H1 (cell line): ENCODE measurements at places on chromosomes 7 and 10.
A peak's percentile ranks its signal among the peaks of the same experiment; 100 is the strongest.

GRCh38 chr10:100345570-100346330, 1.3 kb upstream of the SCD start:
- DNase-seq: no peak
- peak overlapping the region; percentile 88 for H3K4me3 ChIP-seq
- no peak overlapping the region for H3K27ac ChIP-seq
- no peaks in the 10 kb centered on the region for H3K27me3 ChIP-seq
- peaks cover 29% of the 10 kb centered on the region for H3K36me3 ChIP-seq
- peaks cover 25% of the 10 kb centered on the region for H3K4me1 ChIP-seq

- no peaks in the 10 kb centered on the region for H3K4me1 ChIP-seq
- no peaks in the 10 kb centered on the region for H3K27me3 ChIP-seq
- no peak overlapping the region for H3K4me3 ChIP-seq
- H3K27ac ChIP-seq: no peak overlapping the region
- H3K36me3 ChIP-seq: peaks cover 79% of the 10 kb centered on the region
These were observed 110.1 kb downstream of the SMURF1 start for GRCh38 chr7:99033765-99034164.

DNA sequence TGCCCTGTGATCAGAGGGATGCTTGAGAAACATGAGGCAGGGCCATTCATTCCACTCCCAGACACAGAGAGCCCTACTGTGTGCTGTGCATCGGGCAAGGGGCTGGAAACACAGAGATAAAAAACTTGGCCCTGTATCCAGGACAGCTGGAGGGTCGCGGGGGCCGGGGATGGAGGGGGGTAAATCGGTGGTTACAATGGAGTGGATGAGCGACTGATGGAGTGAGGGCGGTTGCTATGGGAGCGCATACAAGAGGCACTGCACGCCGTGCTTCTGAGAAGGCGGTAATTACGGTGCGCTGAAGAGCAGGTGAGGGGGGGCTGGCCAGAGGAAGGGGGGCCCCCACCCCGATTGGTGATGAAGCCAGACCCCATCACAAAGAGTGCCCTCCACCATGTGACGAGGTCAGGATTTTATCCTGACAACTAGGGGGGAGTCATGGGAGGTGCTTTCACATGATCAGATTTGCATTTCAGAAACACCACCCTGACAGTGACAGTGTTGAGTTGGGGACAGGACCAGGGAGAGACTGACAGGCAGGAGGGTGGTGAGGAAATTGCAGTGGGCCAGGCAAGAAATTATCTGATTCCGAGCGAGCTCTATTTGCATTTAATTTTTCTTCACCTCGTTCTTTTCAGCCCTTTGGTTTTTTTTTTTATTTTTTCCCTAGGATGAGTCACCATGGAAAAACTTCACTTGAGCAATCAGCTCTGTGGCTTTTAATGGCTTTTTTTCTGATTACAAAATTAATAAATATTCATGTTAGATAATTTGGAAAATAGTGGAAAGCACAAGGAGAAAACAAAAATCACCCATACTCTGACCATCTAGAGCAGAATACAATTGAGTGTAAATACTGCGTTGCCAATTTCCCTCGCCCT, 7.8 kb downstream of the CPA5 start:
- no peak for DNase-seq
- H3K4me3 ChIP-seq: no peak overlapping the region
- no peaks in the 10 kb centered on the region for H3K36me3 ChIP-seq

GRCh38 chr10:76436981-76437380, 1005.6 kb downstream of the LRMDA start:
- H3K27ac ChIP-seq: no peak overlapping the region
- H3K4me1 ChIP-seq: no peaks in the 10 kb centered on the region
- no peaks in the 10 kb centered on the region for H3K27me3 ChIP-seq
- no peaks in the 10 kb centered on the region for H3K36me3 ChIP-seq

- H3K4me1 ChIP-seq: no peaks in the 10 kb centered on the region
- no peaks in the 10 kb centered on the region for H3K36me3 ChIP-seq
- no peak for DNase-seq
- no peak overlapping the region for H3K4me3 ChIP-seq
- H3K27me3 ChIP-seq: no peaks in the 10 kb centered on the region
These were observed 325.6 kb downstream of the SORCS3 start for GRCh38 chr10:104966563-104967297.

DNA sequence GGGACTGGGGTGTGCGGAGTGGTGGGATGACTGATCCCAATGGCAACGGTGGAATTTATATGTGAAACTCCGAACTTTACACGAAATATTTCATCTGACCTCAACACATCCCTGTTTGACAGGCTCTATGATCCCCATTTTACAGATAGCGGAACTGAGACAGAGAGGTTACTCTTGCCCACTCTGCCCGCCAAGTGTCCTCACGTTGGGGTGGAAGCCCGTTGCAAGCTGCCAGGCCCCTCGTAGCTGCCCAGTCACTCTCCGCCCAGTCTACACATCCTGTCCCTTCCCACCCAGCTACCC, 397 bp upstream of the NFE2L3 start:
- H3K4me3 ChIP-seq: no peak overlapping the region; the same call in 1 of the 2 replicates
- H3K27ac ChIP-seq: no peak overlapping the region
- no peaks in the 10 kb centered on the region for H3K27me3 ChIP-seq
- no peak for DNase-seq
- H3K36me3 ChIP-seq: no peaks in the 10 kb centered on the region

DNA sequence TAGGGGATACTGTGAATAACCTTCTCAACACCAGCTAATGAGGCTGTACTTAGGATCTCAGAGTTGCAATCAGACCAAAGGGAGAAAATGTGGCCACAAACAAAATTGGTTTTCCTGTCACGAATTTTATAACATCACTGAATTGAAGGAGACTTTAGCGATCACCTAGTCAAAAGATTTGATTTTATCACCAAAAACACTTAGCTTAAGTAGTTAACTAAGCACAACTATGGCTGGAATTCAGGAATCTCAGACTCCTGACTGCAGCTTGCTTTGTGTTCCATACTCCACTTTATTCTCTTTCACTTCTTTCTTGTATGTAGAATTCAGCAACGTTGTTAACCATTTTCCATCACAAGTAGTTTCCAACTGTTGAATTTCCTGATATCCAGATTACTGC, 152.0 kb downstream of the SLC16A9 start:
- H3K4me3 ChIP-seq: no peak overlapping the region
- H3K4me1 ChIP-seq: peaks cover 9% of the 10 kb centered on the region; the same call in 1 of the 2 replicates
- H3K27ac ChIP-seq: no peak overlapping the region
- no peaks in the 10 kb centered on the region for H3K27me3 ChIP-seq
- no peak for DNase-seq
- no peaks in the 10 kb centered on the region for H3K36me3 ChIP-seq

GRCh38 chr10:113272511-113272910, 280.3 kb upstream of the HABP2 start:
- H3K36me3 ChIP-seq: no peaks in the 10 kb centered on the region
- no peaks in the 10 kb centered on the region for H3K27me3 ChIP-seq
- no peak overlapping the region for H3K27ac ChIP-seq
- H3K4me1 ChIP-seq: no peaks in the 10 kb centered on the region; the same call in 1 of the 2 replicates

- no peak for DNase-seq
- no peaks in the 10 kb centered on the region for H3K36me3 ChIP-seq
- H3K27ac ChIP-seq: no peak overlapping the region
- no peak overlapping the region for H3K4me3 ChIP-seq
- no peaks in the 10 kb centered on the region for H3K4me1 ChIP-seq
- no peaks in the 10 kb centered on the region for H3K27me3 ChIP-seq
These were observed 330.1 kb downstream of the PAXIP1 start for GRCh38 chr7:154672659-154673415.

DNA sequence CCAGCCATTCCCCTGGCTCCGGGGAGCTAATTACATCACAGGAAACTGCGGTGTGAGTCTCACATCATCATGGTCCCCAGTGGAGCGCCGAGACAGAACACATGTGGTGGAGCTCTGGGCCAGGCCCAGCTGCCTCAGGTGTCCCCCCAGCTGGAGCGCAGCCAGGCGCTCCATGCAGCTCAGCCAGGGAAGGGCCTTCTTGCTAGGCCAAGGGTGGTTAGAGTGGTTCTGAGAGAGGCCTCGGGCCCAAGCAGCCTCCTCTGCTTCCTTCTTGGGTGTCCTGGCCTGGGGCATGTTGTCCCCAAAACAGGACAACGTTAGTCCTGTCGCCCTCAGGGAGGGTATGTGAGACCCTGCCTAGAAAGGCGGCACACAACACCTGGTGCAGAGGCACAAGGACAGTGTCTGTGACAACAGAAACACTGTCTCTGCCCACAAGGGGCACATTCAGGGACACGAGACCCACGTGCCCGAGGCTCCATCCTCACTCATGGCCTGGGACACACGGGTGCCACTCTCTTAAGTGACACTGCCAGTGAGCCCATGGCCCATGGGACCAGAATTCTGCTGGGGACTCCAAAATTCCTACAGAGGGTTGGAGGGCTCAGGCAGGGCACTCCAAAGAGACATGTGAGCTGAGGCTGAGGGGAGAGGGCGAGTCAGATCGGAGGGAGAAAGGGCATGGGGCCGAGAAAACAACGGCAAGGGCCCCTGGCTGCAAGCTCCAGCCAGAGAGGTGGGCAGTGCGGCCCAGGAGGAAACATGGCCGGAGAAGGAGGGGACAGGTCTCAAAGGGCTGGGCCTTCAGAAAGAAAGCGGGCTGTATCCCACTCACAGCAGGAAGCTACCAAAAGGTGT, 37.0 kb upstream of the RET start:
- H3K36me3 ChIP-seq: no peaks in the 10 kb centered on the region
- no peak overlapping the region for H3K27ac ChIP-seq
- peaks cover 16% of the 10 kb centered on the region for H3K4me1 ChIP-seq
- H3K4me3 ChIP-seq: no peak overlapping the region
- DNase-seq: no peak

DNA sequence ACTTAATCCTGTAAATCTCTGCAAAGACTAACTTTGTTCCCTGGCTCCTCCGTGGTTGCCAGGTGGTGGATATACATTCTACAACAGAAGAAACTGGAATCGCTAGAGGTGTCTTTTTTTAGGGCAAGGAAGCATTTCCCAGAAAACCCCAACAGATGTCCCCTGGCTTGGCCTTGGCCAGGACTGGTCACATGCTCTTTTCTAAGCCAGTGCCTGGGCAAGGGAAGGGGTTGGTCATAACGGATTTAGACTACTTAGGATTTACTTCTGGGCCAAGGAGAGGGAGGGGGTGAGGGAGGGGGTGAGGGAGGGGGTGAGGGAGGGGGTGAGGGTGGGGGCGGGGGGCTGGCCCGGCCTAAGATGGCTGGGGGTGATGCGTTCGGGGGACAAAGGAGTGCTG, 105.7 kb downstream of the SNX10 start:
- H3K36me3 ChIP-seq: no peaks in the 10 kb centered on the region
- H3K27ac ChIP-seq: no peak overlapping the region
- H3K27me3 ChIP-seq: no peaks in the 10 kb centered on the region
- H3K4me3 ChIP-seq: no peak overlapping the region

GRCh38 chr7:30028216-30028748, at the start of gene PLEKHA8:
TSS of gene PLEKHA8 (plus strand) at chr7:30028412. CDS start at chr7:30028763, 351 bp downstream.
- peak within 1 kb of the TSS; percentile 46; the same call in 1 of the 2 replicates for H3K27ac ChIP-seq
- H3K36me3 ChIP-seq: no peaks in the 10 kb centered on the region
- DNase-seq: peak; percentile 72

DNA sequence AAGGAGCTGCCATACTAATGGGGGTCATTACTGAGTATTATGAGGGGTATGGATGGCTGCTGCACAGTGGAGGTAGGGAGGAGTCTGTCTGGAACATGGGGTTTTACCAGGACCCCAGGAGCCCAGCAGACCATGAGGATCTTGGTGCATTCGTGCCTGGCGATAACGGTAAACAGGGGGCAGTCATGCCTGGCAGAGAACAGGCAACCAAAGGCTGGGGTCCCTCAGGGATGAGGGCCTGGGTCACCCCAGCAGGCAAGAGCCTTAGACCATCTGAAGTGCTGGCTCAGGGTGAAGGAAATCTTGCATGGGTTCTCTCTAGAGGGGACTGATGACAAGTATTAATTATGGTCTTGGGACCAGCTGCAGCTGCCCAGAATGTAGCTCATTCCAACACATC, 46.1 kb downstream of the MYL10 start:
- H3K4me1 ChIP-seq: no peaks in the 10 kb centered on the region
- no peak for DNase-seq
- no peaks in the 10 kb centered on the region for H3K27me3 ChIP-seq
- no peak overlapping the region for H3K4me3 ChIP-seq

DNA sequence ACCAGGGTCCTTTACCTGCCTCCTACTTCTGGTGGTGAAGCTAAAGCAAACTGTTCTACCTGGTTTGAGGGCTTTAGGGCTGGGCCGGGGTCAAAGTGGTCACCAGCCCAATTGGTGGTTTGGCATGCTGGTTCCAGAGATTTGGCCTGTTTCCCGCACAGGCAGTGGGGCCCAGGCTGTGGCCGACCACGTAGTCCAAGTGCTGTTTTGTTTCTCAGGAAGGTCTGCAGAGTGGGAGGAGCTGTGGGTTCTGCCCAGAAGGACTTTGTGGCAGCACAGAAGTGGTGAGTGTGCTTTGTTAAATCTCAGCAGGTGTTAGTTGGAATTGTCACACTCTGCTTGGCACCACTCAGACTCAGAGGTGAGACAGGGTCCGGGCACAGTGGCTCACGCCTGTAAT, 85.8 kb downstream of the MKX start:
- H3K4me1 ChIP-seq: no peaks in the 10 kb centered on the region; the same call in 1 of the 2 replicates
- no peak overlapping the region for H3K27ac ChIP-seq
- no peak overlapping the region for H3K4me3 ChIP-seq
- no peaks in the 10 kb centered on the region for H3K36me3 ChIP-seq
- H3K27me3 ChIP-seq: no peaks in the 10 kb centered on the region

- no peak overlapping the region for H3K27ac ChIP-seq
- peaks cover 7% of the 10 kb centered on the region for H3K4me1 ChIP-seq
- H3K4me3 ChIP-seq: peak overlapping the region; percentile 59
- no peaks in the 10 kb centered on the region for H3K36me3 ChIP-seq
- H3K27me3 ChIP-seq: peaks cover 46% of the 10 kb centered on the region
These were observed 535.4 kb upstream of the GALNT17 start for GRCh38 chr7:70596598-70596913.

DNA sequence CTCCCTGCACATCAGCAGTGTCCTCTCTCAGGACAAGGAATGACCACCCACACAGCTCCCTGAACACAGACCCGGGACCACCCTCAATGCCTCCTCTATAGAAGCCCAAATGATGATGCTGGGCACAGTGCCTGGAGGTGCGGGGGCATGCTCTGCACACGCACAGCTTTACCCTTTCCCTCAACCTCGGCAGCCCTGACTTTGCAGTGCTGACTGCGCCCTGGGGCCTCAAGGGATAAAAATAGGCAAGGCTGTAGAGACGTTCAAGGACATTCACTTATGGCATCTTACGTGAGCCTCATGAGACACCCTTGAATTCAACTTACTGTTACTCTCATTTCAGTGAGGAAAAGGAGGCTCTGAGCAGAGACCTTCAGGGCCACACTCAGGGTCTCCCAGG, 521.6 kb upstream of the MGMT start:
- no peaks in the 10 kb centered on the region for H3K4me1 ChIP-seq
- H3K27ac ChIP-seq: no peak overlapping the region
- no peak for DNase-seq

DNA sequence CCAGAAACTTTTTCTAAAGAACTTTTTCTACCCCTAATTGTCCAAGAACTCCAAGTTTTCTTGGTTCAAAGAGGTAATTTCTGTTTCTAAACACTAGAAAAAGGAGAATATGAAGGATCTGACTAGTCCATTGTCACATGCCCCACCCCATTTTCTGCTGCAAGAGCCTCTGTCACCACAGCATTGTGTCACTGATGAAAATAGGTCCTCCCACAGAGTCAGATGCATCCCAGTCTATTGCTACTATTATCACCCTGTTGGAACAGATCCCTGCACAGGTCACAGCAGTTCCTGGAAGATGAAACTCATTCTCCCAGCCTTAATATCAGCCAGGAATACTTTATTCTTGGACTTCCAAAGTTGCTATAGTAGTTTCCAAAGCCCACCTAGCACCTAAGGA, 7.5 kb upstream of the CFTR start:
- DNase-seq: no peak
- no peak overlapping the region for H3K4me3 ChIP-seq
- no peaks in the 10 kb centered on the region for H3K36me3 ChIP-seq
